ENCODE measurements at places on chromosomes 6 and 20. TPM values are rescaled to one million over a fixed set of nuclear protein-coding genes. Genes with fewer than 3 reads are reported as not detected.

ASIP gene
- total RNA-seq = not detected

TNXB gene
- 0.17 TPM for total RNA-seq

POLR3F gene
- total RNA-seq = 14.6 TPM

TMEM244 gene
- total RNA-seq = not detected

INSM1 gene
- not detected for total RNA-seq

LY86 gene
- total RNA-seq = not detected

LRFN2 gene
- not detected for total RNA-seq

ATP9A gene
- 6.4 TPM for total RNA-seq

TCFL5 gene
- total RNA-seq = 6.4 TPM

SLC35F1 gene
- 0.15 TPM for total RNA-seq

SLC16A10 gene
- under 0.01 TPM for total RNA-seq

GRIK2 gene
- total RNA-seq = 0.15 TPM

HFE gene
- 11.1 TPM for total RNA-seq
